NCI-H1436 treated with DMSO at 0.1 percent for 48 hours (cell line): ENCODE measurements at places on chromosomes 4 and X.

GRCh38 chr4:108166441-108167315, 2.1 kb downstream of the LEF1 start:
- DNase-seq: no peak

DNA sequence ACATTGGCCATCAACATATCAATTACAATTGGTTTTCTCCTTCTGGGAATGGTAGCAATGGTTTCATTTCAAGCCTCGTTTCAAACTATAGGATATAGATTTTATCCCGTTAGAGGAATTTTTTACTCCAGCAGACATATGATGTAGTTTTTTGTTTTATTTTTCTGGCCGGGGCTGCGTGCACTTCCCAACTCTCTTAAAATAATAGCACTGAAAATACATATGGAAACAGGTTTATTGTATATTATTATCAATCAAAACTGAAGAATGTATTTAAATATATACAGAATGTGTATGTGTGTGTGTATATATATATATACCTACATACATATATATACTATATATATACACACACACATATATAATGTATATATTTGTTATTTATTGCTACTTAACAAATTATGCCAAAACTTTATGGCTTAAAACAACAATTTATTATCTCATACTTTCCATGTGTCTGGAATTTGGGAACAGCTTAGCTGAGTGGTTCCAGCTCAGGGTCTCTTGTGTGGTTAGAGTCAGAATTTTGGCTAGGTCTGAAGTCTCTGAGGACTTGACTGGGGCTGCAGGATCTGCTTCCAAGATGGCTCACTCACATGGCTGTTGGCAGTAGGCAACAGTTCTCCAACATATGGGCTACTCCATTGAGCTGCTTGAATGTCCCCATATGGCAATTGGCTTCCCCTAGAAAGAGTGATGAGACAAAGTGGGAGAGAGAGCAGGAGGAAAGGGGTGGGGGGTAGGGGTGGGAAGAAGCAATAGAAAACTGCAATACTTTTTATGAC, 314.1 kb downstream of the PPP1R2C start:
- no peak for DNase-seq

- DNase-seq: no peak
These were observed 3.2 kb upstream of the RS1 start for GRCh38 chrX:18674788-18675735.

DNA sequence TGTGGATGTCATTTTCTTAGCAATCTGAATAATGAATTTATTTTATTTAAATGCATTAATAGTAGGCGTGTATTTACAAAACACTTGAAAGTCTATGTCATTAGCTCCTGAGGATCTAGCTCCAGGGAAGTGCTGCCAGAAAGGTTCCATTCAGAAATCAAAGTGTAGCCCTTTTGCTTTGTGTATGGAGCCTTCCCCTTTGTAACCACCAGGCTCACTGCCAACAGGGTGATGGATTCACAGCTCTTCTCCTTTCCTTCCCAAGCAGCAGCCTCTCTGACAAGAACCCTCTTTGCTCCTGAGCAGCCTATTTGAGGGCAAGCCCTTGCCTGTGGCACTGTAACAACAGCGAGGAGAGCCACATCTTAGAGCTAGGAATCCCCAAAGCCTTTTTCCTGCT, 286.0 kb upstream of the RASGEF1B start:
- peak; percentile 92 for DNase-seq

- no peak for DNase-seq
These were observed 82.3 kb upstream of the ADRA2C start for GRCh38 chr4:3683744-3684421.

- no peak for DNase-seq
These were observed 19.8 kb downstream of the GBA3 start for GRCh38 chr4:22712529-22712928.

DNA sequence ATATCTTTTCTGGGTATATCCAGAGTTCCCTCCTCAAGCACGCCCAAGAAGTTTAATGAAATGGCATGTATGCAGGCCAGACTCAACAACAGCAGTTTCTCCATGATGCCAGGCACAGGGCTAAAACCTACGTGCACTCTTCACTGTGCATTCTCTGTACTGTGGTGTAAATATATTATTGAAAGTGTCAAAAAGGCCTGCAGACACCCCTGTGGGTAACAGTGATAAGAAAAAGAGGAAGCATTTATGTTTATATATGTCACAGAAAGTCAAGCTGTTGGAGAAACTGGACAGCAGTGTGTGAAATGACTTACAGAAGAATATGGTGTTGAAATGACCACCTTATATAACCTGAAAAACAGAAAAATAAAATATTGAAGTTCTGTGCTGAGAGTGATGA, 29.6 kb upstream of the DCAF8L1 start:
- DNase-seq: no peak
